ENCODE measurements at places on chromosomes 1 and 21. TPM values are rescaled to one million over a fixed set of nuclear protein-coding genes. Genes with fewer than 3 reads are reported as not detected.

The PLA2G2F gene
- not detected for total RNA-seq

The KCNA2 gene
- total RNA-seq = 0.17 TPM

The ERG gene
- 33.4 TPM for total RNA-seq

The RPTN gene
- total RNA-seq = not detected

The SGIP1 gene
- 31.8 TPM for total RNA-seq

The SYT11 gene
- 3.4 TPM for total RNA-seq

The ZNF672 gene
- total RNA-seq = 19.8 TPM

The TLR5 gene
- 0.22 TPM for total RNA-seq

DNA sequence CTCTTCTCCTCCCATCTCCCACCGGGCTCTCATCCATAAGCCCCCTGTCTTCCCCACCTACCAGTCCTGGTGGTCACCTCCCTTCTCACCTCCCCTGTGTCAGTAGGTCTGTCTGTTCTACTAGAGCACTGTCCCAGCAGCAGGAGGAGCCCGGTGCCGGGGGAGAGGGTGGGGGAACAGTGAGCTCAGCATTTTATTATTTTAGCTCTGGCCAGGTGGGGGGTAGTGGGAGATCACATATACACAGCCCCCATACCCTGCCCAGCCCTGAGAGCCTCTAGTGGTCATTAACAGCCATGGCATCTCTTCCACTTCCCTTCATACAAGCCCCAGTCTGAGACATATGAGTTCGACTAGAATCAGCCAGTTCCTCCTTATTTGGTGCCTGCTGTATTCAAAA is at the start of gene TMOD4:
TSS of gene TMOD4 (minus strand) at position 119 of the 400 bp plus-strand sequence. CDS start 1,106 bp downstream, outside the sequence.
- no peak for DNase-seq

GRCh38 chr1:30654188-30654587 is 69.2 kb downstream of the MATN1 start:
- no peak for DNase-seq

GRCh38 chr1:216387782-216388181 is 35.5 kb downstream of the USH2A start:
- no peak for DNase-seq

GRCh38 chr21:37005548-37006485 is 685 bp upstream of the RIPPLY3 start:
- DNase-seq = no peak

GRCh38 chr1:76950306-76950705 is 83.0 kb downstream of the ST6GALNAC5 start:
- DNase-seq = no peak

DNA sequence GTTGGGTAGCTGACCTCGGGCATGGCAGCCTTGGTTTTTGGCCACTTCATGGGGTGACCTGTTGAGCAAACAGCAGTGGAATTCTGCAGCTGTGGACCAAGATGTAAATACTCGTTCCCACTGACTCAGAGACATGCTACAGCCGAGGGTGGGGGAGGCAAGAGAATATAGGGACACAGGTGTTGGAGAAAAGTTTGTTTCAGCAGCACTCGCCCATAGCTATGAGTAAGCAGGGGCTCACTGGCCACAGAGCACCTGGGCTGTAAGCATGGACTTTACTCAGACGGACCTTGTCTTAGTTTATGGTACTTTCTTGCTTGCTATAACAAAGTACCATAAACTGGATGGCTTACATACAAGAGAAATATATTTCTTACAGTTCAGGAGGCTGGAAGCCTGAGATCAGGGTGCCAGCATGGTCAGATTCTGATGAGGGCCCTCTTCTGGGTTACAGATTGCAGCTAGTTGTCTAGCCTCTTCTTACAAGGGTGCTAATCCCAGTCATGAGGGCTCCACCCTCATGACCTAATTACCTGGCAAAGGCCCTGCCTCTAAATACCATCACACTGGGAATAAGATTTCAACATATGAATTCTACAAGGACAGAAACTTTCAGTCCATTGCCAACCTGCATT is 437.2 kb upstream of the DAB1 start:
- no peak for DNase-seq

GRCh38 chr21:42121794-42122193 is 50.7 kb downstream of the UMODL1 start:
- no peak for DNase-seq

GRCh38 chr1:156276532-156276931 is 6.1 kb downstream of the SMG5 start:
- DNase-seq = no peak

DNA sequence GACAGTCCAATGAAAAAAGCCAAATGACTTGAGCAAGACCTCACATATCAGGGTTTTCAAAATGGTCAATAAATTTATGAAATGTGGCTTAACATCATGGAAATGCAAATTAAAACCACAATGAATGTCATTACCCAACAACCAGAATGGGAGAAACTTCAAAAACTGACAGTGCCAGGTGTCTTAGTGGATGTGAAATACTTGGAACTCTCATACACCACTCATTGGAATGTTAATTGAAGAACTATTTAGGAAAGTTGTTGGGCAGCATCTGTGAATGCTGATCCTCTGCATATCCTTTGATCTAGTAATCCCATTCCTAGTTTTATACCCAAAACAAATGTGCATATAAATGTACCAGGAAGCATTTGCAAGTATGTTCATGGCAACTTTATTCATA is 19.2 kb upstream of the BACH1 start:
- DNase-seq = no peak

DNA sequence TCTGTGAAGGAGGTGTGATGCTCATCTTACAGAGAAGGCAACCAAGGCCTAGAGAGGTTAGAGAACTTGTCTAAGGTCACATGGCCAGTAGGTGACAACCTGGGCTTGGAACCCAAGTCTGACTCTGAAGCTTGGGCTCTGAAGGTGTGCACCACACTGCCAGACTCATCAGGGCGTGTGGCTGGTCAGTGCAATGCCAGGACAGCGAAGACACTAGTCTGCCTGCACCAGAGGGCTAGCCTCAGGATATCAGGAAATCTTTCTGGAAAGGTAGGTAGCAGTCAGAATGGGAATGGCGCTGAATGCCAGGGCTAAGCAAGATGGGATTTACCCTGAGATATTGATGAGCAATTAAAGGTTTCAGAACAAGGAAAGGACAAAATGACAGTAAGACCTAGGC is 34.9 kb downstream of the ELK4 start:
- DNase-seq = no peak

- DNase-seq = no peak
These were observed 24.3 kb downstream of the EYA3 start for GRCh38 chr1:28064064-28064463.

GRCh38 chr1:171494076-171494475 is 8.7 kb downstream of the PRRC2C start:
- no peak for DNase-seq

GRCh38 chr1:209008586-209008985 is 574.9 kb upstream of the CAMK1G start:
- DNase-seq = no peak

- DNase-seq = no peak
These were observed 13.6 kb upstream of the ZNF362 start for GRCh38 chr1:33242652-33243051.

DNA sequence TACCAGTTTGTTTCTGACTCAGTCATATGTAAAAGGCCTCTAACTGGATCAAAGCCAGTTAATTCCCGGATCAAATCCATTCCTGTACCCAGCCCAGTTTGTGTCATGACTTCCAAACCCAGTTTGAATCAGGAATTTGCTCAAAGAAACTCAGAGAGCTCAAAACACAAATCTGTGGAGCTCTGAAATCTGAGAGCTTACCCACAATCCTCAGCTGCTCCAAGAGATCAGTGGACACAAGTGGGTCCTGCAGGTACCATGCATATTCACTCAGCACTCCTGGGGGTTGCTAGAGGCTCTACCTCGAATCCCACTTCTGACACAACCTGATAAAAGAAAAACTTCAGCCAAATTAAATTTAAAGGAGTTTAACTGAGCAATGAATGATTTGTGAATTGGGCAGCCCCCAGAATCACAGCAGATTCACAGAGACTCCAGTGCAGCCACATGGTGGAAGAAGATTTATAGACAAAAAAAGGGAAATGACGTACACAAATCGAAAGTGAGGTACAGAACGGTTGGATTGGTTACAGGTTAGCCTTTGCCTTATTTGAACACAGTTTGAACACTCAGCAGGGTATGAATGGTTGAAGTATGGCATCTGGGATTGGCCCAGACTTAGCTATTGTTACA is 11.9 kb upstream of the MRPL55 start:
- no peak for DNase-seq

DNA sequence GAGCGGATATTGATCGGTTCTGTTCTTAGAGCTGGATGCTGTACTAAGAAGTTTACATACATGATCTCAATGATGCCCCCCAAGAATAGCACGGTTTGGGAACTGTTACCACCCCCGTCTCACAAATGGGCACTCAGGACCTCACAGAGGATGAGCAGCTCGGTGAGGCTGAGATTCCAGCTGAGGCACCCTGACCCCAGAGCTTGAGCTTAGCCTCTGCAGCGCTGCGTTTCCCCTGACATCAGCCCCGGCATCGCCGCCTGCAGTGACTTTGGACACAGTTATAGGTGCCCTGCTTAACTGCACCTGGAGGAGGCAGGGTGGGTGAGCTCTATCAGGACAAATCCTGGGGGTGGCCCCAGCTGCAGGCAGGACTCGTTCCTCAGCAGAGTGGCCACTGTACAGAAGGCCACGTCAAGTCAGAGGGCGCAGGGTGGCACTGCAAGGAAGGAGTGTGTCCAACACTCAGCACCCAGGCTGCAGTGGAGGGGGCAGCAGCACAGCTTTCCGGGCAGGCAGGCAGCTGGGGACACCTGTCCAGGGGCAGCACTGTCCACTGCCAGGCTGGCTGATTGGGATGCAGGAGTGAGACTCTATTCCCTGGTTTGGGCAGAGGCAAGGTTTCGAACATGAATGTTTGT is 65.8 kb upstream of the ABCG1 start:
- no peak for DNase-seq

- DNase-seq = no peak
These were observed 14.8 kb upstream of the TMEM240 start for GRCh38 chr1:1554926-1555915.

DNA sequence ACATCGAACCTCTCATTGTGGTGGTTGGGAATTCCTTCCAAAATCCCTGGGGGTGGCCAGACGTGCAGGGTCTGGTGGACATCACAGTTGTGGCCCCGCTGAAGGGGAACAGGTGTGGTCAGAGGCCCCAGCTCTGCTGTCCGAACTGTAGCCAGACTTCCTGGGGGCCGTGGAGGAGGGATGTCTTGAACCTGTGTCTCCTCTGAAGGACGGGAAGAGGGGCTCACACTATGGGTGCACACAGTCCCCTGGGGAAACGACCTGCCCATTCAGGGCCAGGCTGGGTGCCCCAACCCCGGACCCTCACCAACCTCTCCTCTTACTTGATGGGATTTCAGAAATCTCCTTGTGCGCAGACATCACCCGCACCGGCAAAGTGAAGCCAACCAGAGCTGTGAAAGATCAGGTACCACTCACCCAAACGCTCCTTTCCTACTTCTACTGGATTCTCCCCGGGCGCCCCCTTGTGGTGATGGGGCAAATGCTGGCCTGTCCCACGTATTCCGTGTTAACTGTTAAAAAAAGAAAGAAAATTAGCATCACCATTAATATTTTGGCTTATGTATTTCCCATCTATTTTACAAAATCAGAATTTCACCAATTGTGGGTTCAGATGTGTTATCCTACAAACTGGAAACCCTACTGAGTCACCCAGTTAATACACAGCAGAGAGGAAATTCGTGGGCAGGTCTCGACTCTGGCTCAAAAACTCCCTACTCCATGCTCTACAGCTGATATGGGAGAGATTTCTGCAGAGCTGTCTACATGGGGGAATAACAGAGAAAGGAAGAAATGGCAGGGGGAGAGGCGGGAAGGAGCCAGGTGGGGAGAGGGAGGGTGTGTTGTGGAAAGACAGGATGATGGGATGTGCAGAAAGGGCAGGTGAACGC is 28.1 kb downstream of the PADI4 start:
- DNase-seq = peak; percentile 88

DNA sequence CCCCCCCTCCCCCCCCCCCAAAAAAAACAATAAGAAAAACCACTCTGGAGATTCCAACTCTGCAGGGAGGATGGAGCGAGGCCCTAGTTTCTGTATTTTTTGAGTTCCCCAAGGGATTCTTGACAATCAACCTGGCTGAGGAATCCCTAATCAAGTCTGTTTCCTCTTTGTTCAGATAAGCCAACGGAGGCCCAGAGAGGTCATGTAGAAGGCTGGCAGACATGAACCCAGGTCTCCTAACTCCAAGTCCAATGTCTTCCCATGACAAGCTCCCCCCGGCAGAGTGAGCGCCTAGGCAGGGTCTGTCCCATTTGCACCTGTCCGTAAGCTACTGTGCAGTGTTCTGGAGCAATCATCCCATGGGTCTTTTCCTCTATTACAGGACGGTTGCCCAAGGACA is 39.5 kb downstream of the LRRC71 start:
- DNase-seq = no peak

DNA sequence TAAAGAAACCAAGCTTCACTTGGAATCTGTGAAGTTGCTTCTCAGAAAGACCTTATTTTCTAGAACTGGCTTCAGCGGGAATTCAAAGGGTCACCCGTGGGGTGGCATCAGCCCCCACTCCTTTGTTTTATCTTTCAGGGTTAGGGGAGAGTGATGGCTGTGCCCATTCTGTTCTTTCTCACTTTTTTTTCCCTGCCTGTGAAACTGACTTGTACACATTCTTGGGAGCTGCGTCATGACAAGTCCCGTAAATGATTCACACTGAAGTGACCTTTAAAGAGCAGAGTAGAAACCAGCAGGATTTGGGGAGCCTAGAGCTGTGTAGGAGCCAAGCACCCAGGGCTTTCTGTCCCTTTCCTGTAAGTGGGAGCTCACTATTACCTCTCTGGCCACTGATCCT is 43.8 kb downstream of the SLC44A3 start:
- no peak for DNase-seq

GRCh38 chr1:167362638-167363037 is 142.0 kb downstream of the POU2F1 start:
- no peak for DNase-seq

DNA sequence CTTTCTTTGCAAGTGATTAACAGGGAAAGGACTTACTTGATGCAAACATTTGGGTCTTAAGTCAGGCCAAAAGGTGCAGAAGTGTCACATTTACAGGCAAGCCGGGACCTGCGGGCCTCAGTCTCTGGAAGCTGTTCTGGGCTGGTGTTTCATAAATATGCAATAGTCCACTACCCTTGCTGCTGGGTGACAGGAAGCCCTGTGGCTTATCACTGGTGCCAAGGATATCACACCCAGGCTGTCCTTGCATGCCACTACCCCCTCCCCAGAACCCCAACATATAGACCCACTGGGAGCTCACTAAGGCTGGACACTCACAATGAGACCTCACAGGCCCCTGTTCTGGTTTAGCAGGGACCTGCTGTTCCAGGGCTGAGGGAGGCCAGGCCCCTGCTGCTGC is 3.4 kb upstream of the LEFTY2 start:
- DNase-seq = no peak
